ENCODE measurements at places on chromosomes 4 and X. TPM values are rescaled to one million over a fixed set of nuclear protein-coding genes. Genes with fewer than 3 reads are reported as not detected.

Gene NLRP2B
- not detected for polyA plus RNA-seq

GRCh38 chr4:151553874-151554273, 144.9 kb downstream of the FHIP1A start:
- DNase-seq: no peak
- H3K27me3 ChIP-seq: no peaks in the 10 kb centered on the region
- H3K36me3 ChIP-seq: no peaks in the 10 kb centered on the region
- no peaks in the 10 kb centered on the region for H3K4me1 ChIP-seq

Gene TIMP1
- polyA plus RNA-seq: 261 TPM

DNA sequence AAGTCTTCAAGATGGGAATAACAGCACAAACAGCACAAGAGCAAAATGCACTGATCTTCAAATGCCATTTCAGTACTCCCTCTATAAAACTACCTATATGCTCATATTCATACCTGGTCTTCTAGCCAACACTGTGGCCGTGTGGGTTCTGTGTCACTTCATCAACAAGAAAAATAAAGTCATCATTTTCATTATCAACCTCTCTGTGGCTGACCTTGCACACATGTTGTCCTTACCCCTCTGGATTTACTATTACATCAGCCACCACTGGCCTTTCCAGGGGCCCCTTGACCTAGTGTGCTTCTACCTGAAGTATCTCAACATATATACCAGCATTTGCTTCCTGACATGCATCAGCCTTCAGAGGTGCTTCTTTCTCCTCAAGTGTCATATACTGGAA, 59.6 kb upstream of the GPR174 start:
- no peaks in the 10 kb centered on the region for H3K4me1 ChIP-seq
- H3K27me3 ChIP-seq: no peaks in the 10 kb centered on the region
- no peak for DNase-seq
- H3K4me3 ChIP-seq: no peak overlapping the region
- H3K36me3 ChIP-seq: no peaks in the 10 kb centered on the region

DNA sequence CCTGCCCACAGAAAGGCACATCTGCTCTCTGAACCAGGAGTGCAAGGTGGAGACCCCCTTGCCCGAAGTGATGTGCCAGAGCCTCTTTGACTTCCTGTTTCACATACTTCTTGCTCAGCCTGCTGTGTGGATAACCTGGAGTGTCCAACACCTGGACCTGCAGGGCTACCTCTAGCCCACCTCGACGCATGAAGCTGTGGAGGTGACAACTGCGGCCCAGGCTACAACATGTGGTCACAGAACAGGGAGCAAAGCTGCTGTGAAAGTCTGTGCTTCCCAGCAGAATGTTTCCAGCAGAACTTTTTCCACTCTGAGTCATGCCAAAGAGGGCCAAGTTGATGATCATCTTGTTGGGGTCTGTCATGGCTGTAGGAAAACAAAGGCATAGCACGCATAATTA, 1.5 kb downstream of the GIMD1 start:
- no peak for DNase-seq
- H3K27ac ChIP-seq: no peak overlapping the region

All from SK-N-SH (cell line).